ENCODE measurements at places on chromosomes 3 and 15.

GRCh38 chr3:113183748-113184661 lies 27.4 kb upstream of the BOC start:
- no peak for DNase-seq

DNA sequence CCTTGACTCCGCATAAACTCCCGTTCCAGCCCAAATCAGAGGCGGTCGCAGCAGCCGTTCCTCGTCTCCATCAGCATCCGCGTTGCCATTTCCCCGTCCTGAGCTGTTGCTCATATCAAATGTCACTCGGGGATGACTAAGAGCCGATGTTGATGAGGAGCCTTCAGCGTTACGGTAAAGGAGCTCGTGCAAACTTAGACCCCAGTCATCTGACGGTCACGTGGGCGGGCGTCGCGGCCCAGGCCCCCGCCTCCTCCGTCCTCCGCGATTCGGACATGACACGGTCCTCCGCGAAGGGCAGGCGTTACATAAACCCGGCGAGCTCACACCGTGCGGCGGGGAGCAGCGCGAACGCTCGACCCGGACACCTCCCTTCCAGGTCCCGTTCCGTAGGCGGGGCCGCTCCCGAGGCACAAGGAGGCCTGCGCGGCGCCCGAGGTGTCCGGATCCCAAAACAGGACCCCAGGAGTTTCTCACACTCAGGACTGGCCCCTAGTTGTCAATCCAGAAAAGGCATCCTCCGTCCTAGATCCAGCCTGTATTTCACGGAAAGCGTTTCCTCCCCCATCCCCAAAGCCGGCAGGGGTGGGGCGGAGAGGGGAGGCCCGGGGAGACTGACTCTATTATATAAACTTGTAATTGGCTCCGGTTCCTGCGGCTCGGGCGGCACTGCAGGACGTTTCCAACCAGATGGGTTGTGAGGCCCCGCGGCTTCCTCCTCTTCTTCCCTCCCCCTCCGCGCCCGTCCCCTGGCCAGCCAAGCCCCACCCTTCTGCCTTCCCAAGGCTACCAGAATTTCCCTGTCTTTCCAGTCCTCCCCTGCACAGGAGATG lies 100.0 kb upstream of the IGF1R start:
- peak; percentile 27 for DNase-seq

- no peak for DNase-seq
Measured at GRCh38 chr3:114624047-114624445, 330.2 kb downstream of the TIGIT start.

DNA sequence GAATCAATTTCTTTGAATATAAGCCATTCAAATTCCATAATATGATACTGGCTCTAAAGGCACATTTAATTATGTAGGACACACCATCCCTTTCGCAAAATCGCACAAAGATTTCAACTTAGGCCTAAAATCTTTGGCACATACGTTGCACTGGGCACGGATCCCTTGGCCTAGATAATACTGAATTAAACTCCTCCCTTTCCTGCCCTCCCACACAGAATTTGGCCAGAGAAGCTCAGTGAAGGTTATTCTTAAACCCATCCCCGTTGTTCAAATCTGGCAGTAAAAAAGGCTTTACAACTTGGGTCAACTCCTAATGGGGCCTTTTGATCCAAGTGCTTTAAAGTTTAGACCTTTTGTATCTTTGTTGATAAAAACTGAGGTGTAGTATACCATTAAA lies 247.2 kb downstream of the PTPRG start:
- no peak for DNase-seq

DNA sequence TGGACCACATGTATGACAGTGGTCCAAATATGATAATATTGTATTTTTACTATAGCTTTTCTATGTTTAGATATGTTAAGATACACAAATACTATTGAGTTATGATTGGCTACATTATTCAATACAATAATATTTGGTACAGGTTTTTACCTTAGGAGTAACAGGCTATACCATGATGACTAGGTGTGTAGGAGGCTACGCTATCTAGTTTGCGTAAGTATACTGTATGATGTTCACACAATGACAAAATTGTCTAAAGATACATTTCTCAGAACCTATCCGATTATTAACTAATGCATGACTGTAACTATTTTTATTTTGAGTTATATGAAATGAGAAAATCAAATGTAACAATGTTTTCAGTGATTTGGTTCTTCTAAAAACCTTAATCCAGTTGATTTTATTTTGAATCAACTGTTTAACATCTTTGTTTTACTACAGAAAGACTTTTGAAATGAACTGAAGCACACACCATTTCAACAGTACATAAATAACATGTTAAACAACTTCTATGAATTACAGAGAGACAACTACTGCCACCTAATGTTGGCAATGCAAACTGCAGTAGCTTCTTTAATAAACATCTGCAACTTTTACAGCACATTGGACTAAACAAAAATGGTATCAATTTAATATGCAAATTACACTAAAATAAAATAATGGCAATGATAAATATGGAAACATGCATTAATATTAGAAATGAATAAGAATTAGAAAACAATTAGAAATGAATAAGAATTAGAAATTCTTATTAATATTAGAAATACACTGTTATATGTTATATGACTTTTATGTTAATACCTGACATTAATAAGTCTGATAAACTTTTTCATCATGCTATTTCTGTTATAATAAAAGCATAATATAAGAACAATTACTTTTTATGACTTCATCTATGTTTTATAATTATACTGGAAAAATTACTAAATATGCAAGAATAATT lies 255.7 kb downstream of the MBNL1 start:
- peak; percentile 29 for DNase-seq

DNA sequence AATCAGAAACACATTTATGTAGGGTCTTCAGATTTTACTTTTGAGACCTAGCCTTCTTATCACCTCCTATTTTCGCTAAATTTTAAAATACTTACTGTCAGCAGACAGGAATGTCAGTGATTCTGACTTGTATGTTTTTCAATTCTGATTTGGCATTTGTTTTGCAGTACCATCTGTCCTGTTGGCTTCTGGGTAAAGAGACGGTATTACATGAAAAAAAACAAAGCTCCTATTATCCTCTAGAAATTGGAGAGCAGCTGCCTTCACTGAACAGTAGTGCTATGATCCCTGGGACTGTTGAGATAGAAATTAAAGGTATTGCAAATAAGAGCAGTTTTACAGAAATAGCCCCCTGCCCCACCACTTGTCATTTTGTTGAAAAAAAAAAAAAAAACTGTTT lies 8.4 kb downstream of the ARMC8 start:
- DNase-seq: no peak

- DNase-seq: no peak
Measured at GRCh38 chr3:191347228-191347627, 16.9 kb upstream of the UTS2B start.

GRCh38 chr15:58546635-58547627 lies 115.1 kb downstream of the LIPC start:
- no peak for DNase-seq

- no peak for DNase-seq
Measured at GRCh38 chr3:122533931-122534334, 19.2 kb upstream of the KPNA1 start.

- no peak for DNase-seq
Measured at GRCh38 chr3:95971573-95971972, 842.8 kb upstream of the EPHA6 start.

GRCh38 chr15:101326026-101326315 lies 30.9 kb upstream of the SNRPA1 start:
- DNase-seq: no peak

- DNase-seq: no peak
Measured at GRCh38 chr3:6125520-6125919, 735.4 kb upstream of the GRM7 start.

- DNase-seq: peak; percentile 1
Measured at GRCh38 chr3:138187296-138188012, at the start of gene ARMC8. TSS of gene ARMC8 (plus strand) at chr3:138187301. CDS start at chr3:138187555, 254 bp downstream.

DNA sequence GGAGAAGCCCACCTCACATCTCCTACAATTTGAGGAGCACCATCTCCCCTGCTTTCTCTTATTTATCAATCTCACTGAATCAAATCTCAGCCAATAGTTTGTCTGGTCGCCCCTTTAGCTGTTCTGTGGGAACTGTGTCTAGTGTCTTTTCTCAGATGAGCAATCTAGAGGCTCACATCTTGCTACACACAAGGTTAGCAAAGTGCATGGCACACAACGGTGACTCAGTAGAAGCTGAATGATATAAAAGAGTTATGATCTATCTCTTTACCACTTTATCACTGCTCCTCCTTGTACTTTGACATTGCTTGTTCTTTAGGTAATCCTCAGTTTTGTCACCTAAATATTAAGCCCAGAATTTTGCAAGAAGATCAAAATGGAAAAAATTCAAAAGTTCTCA lies 16.8 kb upstream of the COLQ start:
- DNase-seq: no peak

DNA sequence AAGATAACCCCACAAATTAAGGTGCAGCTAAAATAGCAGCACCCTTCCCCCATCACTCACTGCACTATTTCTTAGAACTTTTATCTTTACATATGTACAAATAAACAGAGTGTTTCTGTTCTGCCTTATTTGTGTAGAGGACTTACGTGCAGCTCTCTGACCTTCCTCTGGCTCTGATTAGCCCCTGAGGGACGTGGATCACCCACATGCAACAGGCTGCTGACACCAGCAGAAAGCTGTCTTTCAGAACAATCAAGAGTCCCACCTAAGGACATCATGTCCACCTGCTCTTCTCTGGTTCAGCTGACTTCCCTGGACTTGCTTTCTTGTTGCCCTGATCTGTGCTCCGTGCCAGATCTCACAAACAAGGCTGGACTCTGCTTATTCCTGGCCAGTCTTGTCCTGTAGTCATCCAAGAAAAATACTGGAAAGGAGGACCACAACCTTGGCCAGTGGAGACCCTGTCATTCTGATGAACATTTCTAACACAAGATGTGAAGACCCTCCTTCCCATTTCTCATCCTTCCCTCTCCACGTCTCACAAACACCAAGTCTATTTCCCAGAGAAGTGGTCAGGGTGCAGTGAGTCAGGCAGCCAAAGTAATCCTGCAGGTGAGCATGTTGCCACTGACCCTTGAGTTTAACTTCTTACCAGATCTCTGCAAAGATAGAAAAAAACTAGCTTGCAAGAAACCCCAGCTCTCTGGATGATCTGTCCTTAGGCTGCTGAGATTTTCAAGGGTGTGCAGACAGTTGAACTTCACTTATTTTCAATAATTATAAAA lies 243.6 kb upstream of the ICE2 start:
- no peak for DNase-seq

GRCh38 chr15:60057554-60057953 lies 53.4 kb downstream of the FOXB1 start:
- DNase-seq: no peak

DNA sequence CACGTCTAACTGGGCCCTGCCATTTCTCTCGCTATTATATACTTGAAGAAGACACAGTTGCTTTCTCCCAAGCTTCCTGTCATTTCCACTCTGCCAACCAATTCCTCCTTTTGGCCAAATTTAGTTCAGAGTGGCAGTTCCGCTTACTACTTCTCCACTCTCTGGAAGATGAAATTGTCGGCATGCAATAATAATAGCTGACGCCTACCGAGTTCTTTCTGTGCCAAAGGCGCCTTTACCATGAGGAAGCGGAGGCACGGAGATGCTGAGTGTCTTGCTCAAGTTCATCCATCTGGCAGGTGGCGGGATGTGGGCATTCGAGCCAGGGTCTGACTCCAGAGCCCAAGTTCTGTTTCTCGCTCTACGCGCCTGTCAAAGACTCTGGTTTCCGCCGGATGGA lies 14.6 kb upstream of the NRROS start:
- no peak for DNase-seq

DNA sequence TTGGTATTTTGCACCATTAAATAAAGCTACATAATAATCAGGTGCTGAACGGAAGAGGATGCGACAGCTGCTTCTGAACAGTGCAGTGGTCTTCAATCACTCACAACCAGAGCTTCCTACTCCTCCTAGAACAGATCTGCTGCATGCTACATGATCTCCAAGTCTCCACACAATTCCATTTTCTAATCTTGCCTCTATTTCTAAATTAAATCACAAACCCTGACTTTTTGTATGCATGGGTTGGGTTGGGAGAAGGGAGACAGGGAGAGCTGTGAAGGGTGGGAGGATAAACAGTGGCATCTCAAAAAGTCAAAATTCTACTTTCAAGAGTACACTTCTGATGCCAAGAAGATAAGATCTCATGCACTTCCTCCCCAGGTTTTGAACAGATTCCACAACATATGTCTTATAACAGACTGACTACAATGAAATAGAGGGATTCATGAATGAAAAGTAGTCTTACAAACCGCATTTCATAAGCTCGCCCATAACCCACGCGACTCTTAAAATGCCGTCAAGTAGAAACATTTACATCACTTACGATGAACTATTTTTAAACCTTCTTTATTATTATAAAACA lies 57.2 kb downstream of the CHSY1 start:
- no peak for DNase-seq

- no peak for DNase-seq
Measured at GRCh38 chr3:2261747-2262146, 163.1 kb downstream of the CNTN4 start.

- no peak for DNase-seq
Measured at GRCh38 chr3:71713041-71713440, 12.2 kb downstream of the EIF4E3 start.

DNA sequence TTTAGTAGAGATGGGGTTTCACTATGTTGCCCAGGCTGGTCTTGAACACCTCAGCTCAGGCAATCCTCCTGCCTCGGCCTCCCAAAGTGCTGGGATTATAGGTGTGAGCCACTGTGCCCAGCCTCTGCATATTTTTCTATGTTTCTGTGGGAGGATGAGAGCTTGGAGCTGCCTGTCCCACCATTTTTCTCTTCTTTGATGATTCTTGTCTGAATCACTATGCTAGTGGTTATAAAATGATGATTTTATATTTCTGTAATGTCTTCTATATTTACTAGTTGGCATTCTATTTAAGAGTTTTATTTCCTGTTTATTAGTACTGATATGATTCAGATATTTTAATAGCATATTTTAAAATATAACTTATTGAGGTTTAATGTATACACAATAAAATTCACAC lies 69.7 kb downstream of the CHCHD6 start:
- no peak for DNase-seq

DNA sequence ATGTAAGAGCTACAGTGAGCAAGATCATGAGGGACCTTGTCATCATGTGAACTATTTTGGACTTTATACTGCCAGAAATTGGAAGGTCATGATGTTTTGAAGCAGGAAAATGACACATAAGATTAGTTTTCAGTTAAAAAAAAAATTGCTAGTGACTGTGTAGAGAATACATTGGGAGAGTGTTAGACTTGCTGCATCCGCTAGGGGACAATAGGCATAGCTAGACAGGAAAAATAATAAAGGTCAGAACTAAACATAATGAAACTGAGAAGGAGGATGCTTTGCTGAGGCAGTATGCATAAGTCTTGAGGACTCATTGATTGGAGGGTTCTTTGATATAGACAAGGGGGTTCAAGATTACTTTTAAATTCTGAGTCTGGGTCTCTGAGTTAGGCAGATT lies 275.8 kb upstream of the KCNH8 start:
- no peak for DNase-seq

DNA sequence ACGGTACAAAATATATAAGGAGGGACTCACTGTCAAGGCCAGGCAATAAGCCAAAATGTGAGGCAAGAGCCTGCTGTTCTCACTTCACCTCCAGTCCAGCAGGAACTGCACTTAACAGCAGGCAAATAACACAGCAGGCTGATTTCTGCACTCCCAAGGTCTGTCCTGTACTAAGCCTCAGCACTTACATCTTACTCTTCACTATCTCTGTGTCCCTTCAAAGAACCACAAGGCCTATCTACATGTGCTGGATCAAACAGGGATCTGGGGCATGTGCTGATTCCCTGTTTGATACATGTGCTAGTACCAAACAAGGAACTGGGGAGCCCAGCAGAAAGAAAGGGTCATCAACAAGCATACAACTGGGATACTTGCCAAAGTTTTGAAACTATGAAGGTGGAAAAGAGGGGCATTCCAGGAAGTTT lies 22.2 kb downstream of the UACA start:
- no peak for DNase-seq

GRCh38 chr15:42159381-42160015 lies 3.1 kb upstream of the PLA2G4F start:
- DNase-seq: no peak
